ENCODE measurements at places on chromosomes 6 and 20.

GRCh38 chr6:36464233-36464632, 21.4 kb downstream of the KCTD20 start:
- DNase-seq: peak; percentile 31

GRCh38 chr20:51422514-51423289, 119.8 kb downstream of the NFATC2 start:
- no peak for DNase-seq

DNA sequence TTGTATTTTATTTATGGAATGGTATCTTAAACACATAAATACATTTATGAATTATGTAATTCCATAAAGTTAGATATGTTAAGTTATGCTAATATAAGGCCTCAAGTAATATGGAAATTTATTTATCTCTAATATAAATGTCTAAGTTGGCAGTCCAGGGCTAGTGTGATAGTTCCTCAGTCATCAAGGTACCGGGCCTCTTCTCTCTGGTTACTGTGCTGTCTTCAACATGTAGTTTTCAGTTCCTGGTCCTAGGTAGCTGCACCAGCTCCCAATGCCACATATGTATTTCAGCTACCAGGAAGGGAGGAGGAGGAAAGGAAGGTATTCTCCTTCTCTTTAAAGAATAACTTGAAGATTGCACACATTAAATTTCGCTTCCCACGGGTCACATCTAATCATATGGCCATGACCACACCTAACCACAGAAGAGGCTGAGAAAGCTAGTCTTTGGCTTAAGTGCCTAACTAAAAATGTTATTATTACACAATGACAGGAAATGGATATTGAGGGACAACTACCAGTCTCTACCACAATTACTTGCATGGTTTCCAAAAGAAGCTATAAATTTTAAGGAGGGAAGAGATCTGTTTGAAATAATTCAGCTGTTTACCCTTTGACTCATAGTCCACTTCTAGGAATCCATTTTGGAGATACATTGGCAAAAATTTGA, 68.6 kb downstream of the BCKDHB start:
- DNase-seq: no peak

DNA sequence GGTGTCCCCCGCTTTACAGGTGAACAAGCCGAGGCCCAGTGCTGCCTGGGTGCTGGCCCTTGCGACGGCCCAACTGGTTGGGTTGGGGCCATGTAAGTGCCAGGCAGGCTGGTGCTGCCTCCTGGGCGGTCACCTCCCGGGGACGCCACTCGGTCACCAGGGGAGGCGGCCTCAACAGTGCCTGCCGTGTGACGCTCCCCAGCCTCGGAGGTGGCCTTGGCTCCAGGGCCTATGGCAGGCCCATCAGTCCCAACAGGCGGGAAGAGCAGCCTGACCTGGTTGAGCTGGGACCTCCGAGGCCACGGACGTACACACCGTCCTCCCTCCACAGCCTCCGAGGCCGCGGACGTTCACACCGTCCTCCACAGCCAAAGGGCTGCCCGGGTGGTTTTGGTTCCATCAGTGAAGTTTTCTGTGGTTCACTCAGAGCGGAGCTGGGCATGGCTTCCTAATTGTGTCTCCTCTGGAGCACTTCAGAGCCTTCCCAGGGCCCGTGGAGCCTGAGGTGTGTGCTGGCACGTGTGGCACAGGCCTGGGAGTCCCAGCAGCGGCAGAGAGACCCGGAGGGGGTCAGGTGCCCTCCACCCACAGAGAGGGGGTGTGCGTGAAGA, 19.3 kb upstream of the SLCO4A1 start:
- no peak for DNase-seq

DNA sequence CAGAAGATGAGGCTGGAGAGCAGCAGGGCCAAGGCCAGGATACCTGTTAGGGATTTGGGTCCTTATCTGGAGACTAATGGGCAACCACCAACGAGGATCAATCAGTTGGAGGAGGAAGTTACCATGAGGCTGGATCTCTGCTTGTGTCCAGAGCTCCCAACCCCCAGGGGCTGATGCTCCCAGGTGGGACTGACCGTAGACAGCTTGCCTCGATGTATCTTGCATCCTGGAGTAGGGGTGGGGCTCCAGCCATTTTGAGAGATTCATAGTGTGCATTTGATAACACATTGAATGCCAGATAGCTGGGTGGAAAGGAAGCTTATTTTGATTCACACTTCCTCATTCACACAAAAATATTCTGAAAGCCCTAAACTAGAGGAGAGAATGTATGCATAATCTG, 4.6 kb upstream of the RFPL4B start:
- DNase-seq: no peak

DNA sequence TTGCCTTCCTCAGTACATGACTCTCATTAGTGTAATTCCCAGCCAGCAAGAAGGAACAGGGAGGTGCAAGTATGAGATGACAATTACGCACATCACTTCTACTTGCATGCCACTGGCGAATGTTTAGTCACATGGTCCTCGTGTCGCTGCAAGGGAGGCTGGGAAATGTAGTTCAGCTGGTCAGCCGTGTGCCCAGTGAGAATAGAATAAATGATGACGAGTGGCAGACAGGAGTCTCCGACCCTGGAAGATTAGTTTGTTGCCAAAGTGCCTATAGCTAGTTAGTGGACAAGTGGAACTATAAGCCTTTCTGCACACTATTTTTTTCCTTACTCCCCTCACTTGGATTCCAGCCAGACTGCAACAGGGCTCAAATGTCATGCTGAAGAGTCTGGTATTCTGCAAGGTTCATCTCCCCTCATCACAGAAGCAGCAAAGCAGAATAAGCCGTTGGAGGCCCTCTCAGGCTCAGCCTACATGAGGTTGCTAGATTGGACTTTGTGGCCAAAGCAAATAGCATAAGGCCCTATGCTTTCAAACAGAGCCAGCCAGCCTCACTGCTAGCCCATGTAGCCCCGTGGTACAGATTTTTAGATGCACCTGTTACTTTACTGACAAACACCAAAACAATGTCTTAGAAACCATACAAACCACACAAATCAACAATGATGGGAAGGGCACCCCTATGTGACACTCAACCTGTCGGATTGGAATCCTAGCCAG, 9.7 kb downstream of the LINC00237 start:
- peak; percentile 57 for DNase-seq

DNA sequence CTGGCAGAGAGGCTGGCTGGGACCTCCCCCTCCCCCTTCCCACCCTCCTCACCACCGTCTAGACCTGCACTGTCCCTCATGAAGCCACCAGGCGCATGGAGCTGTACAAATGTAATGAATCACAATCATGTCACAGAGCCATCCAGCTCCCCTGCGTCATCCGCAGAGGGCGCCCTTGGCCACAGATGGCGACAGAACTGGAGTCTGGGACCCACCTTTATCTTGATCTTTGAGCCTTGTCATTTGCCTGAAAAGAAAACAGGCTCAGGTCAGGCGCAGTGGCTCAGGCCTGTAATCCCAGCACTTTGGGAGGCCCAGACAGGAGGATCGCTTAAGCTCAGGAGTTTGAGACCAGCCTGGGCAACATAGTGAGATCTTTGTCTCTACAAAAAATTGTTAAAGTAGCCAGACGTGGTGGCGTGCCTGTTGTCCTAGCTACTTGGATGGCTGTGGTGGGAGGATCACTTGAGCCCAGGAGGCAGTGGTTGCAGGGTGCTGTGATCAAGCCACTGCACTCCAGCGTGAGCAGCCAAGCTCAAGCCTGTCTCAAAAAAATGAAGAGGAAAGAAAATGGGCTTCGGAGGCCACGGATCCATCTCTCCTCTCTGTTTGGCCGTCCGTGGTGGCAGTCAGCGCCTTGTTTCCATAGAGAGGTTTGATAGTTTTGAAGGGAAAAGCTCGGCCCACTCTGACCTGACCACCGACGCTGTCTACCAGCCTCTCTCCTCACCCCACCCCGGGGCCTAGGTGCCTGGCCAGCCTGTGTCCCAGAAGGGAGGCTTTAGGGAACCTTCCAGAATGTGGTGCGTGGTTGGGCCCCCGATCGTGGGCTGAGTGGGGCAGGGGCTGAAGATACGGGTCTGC, 6.2 kb downstream of the COL9A3 start:
- DNase-seq: peak; percentile 95

DNA sequence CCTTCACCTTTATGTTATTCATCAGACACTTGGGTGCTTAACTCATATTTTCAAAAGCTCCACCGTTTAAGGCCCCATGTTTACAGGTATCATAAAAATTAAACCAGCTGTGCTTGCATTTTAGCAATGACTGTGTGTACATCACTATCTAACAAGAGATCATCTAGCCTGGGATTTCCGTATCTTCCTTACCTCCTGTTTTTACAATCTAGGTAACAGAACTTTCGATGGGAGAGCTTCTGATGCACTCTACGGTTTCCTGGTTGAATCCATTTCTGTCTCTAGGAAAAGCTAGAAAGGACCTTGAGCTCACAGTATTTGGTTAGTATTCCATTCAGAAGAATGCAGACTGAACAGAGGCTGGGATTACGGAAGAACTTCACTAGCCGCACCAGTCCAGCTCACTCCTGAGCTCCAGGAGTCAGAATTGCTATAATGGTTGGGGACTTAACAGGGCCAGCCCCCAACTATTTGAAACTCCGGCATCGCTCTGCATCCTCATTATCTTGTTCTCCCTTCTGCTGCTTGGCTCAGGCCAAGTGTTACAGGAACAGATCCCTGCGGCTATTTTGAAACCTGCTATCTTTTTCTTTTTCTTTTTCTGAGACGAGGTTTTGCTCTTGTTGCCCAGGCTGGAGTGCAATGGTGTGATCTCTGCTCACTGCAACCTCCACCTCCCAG, 13.0 kb upstream of the CLDN20 start:
- no peak for DNase-seq
